NCI-H2081 treated with DMSO at 0.1 percent for 48 hours (cell line): ENCODE measurements at places on chromosomes 7 and 10.

GRCh38 chr10:101028446-101029337 is 2.2 kb downstream of the PDZD7 start:
- DNase-seq = no peak

- no peak for DNase-seq
These were observed 149.7 kb downstream of the RNF216 start for GRCh38 chr7:5631752-5632151.

- no peak for DNase-seq
These were observed 38.0 kb upstream of the GPAM start for GRCh38 chr10:112221545-112221944.

DNA sequence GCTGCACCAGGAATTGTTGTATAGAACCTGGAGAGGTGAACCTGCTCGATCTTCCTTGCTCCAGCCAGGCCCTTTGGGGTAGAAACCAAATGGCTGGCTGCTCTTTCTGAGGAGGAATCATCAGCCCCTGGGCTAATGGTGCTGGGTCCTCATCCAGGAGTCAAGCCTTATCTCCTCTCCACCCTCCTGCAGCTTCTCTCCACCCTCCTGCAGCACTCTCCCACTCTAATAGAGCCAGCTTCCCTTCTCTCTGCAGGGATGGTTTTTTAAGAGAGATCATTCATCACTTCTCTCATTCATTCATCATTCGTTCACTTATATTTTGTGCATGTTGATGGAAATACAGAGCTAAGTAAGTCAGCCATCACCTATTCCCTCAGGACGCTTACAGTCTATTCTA is 103.5 kb downstream of the XPNPEP1 start:
- no peak for DNase-seq

DNA sequence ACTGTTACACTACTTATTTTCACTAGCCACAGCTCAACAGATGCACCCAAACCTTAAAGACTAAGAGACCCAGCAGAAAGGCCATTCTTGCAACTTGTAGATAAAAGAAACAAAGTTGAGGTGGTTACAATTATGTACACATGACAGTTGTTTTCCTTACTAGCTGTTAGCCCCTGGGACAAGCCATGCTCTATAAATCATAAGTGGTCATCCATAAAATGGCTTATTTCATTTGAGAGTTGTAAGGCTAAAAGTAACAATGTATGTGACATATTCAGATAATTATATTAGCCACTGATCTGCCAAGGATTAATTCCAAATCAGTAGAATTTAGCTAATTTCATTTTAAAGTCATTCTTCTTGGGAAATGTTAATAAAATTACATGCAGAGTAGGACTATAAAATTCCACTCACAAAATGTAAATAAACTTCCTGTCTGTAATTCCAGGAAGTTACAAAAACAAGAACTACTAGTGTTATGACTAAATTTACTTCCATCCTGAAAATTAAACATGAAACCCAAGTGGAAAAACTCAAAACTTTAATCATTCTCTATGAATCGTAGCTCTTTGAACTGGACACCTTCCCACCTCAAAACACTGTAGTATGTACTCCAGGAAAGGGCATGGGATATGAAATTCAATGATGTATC is 13.3 kb downstream of the SLC37A3 start:
- no peak for DNase-seq

GRCh38 chr7:75010036-75010435 is 45.5 kb downstream of the CASTOR2 start:
- no peak for DNase-seq

- no peak for DNase-seq
These were observed 150.4 kb downstream of the PDE1C start for GRCh38 chr7:31919678-31920369.

DNA sequence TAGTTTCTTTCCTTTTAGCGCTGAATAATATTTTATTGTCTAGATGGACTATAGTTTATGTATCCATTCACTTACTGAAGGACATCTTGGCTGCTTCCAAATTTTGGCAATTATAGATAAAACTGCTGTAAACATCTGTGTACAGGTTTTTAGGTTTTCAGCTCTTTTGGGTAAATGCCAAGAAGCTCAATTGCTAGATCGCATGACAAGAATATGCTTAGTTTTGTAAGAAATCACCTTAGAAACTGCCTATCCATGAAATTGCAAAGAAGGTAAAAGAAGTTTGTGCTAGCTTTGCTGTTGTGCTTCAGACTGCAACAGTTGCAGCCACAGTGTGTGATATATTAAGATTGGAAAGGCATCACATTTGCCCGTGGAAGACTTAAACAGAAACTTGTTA is 103.2 kb upstream of the TNS3 start:
- DNase-seq = no peak

- DNase-seq = no peak
These were observed 103.2 kb downstream of the ADCY1 start for GRCh38 chr7:45677311-45677900.

GRCh38 chr10:89588671-89589070 is 53.3 kb upstream of the SLC16A12 start:
- DNase-seq = no peak
